ENCODE measurements at places on chromosomes 11 and 22.

- DNase-seq = no peak
These were observed 152.2 kb downstream of the ADAMTS15 start for GRCh38 chr11:130600616-130601015.

- no peak for DNase-seq
These were observed 1.4 kb upstream of the TAGLN start for GRCh38 chr11:117197516-117198456.

GRCh38 chr11:9681583-9682372 lies 17.9 kb downstream of the SWAP70 start:
- DNase-seq = no peak

DNA sequence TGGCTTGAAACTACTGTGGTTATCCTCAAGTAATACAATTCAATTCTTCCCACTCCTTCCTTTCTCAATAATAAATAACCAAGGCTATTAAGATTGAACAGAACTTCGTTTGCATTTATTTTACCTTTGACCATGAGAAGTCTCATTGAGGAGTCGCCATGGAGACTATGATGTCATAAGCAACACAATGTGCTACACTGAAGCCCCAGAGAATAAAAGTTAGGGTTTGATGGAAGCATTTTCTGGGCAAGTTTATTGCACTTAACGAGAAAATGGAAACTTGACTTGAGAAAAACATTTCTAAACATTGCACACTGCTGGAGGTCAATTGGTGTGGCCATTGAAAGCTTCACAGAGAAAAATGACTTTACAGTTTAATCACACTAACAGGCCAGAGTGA lies 121.5 kb downstream of the FAM76B start:
- no peak for DNase-seq

- no peak for DNase-seq
These were observed 35.7 kb downstream of the NECTIN1 start for GRCh38 chr11:119693253-119693815.
